ENCODE measurements at places on chromosomes 3 and 15.

- no peak for DNase-seq
Measured at GRCh38 chr15:82730022-82730530, 20.4 kb upstream of the AP3B2 start.

- no peak for DNase-seq
Measured at GRCh38 chr3:141981084-141981483, 104.6 kb downstream of the ATP1B3 start.

DNA sequence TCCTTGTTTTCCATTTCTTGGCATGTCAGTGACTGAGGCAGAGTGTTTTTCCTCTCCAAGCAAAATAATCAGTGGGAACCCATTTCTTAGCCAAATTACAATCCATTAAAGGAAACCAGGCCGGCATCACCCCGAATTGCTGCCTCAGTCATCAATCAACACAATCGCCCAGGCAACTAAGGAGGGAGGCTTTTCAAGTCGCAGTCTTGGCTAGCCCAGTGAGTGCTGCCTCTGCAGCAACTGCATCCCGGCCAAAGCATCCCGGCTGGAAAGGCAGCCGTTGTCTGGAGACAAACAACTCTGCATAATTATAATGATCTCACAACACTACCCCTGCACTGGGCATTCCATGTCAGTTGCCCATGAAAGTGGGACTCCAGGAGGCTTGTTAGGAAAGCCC is 213.5 kb upstream of the PRICKLE2 start:
- DNase-seq = no peak

GRCh38 chr15:23422946-23423708 is 23.9 kb downstream of the GOLGA6L2 start:
- DNase-seq = no peak

DNA sequence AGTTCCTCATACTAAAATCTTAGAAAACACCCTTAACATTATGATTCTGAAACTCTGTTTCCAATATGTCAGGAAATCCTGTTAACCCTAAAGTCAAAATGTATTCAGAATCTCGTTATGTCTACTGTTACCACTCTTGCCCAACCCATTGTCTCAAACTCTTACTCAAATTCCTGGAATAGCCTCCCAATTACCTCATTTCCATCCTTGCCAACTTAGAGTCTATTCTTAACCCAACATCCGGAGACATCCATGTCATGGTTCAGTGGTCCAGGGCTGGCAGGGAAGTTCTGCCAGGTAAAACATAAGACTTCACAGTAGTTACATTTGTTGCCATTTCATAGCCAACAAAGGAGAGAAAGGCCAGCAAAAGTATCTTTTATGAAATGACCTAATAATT is 593.9 kb downstream of the PYDC2 start:
- no peak for DNase-seq

DNA sequence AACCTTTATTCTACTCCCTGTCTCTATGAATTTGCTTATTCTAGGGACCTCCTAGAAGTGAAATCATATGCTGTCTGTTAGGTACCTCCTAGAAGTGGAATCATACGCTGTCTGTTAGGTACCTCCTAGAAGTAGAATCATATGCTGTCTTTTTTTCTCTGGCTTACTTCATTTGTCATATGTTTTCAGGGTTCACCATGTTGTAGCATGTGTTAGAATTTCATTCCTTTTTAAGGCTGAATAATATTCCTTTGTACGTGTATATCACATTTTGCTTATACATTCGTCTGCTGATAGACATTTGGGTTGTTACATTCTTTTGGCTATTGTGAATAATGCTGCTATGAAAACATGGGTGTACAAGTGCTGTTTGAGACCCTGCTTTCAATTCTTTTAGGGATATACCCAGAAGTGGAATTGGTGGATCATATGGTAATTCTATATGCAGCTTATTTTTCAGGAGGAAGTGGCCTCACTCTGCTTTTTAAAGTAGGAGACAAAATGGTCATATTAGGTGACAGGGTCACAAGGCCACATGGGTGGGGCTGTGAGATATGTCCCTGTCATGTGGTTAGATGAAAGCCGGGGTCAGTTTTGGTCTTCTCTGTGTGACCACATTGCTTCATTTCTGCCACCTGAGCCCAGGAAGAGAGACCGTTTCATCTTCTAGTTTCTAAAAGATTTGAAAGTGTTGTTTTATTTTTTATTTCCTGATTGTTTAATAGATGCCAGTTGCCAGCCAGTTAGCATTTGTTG is 76.7 kb downstream of the FLNB start:
- no peak for DNase-seq

DNA sequence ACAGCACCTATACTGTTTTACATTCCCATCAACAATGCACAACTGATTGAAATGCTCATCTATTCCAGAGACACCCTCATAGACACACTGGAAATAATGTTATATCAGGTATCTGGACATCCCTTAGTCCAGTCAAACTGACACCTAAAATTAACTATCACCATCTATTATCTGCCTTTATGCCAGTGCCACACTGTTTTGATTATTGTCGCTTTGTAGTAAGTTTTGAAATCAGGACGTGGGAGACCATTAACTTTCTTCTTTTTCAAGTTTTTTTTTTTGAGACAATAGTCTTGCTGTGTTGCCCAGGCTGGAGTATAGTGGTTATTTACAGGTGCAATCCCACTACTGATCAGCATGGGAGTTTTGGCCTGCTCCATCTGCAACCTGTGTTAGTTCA is 9.4 kb upstream of the KLHL40 start:
- DNase-seq = no peak

GRCh38 chr15:25852027-25852426 is 11.1 kb downstream of the ATP10A start:
- DNase-seq = no peak

DNA sequence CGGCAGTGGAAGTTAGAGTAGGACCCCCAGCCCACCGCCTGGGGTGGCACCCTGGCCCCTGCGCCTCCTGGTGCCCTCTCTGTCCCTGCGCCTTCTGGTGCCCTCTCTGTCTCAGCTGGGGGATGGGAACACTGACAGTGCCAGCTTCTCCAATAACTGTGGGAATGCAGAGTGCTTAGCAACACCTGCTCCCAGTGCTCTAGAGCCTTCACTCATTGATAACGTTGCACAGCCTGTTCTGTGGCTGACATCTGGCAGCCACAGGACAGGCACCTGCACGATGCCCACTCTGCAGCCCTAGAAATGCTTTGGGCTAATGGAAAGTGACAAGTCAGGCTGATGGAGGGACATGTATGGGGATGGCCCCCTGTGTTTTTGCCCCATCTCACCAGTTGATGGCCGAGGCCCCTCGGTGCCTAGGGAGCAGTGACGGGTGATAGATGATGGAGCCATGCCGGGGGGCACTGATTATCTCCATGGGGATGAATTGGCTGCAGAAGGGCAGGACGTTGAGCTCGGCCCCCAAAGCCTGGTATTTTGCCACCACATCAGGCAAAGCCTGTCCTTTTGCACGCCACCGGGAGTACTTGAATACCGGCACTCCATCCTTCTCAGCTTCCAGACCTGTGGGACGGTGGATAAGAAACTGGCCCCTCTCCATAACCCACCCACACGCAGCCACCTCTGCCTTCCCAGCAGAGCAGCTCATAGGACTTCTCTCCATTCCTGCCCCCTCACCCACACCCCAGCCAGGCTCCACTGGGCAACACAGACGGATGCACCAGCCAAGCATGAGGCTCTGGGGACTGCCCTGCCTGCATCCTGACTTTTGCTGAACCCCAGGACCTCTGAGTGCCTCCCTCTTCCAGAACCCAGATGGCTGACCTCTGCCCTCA is 22.1 kb downstream of the ALDH1L1 start:
- no peak for DNase-seq

DNA sequence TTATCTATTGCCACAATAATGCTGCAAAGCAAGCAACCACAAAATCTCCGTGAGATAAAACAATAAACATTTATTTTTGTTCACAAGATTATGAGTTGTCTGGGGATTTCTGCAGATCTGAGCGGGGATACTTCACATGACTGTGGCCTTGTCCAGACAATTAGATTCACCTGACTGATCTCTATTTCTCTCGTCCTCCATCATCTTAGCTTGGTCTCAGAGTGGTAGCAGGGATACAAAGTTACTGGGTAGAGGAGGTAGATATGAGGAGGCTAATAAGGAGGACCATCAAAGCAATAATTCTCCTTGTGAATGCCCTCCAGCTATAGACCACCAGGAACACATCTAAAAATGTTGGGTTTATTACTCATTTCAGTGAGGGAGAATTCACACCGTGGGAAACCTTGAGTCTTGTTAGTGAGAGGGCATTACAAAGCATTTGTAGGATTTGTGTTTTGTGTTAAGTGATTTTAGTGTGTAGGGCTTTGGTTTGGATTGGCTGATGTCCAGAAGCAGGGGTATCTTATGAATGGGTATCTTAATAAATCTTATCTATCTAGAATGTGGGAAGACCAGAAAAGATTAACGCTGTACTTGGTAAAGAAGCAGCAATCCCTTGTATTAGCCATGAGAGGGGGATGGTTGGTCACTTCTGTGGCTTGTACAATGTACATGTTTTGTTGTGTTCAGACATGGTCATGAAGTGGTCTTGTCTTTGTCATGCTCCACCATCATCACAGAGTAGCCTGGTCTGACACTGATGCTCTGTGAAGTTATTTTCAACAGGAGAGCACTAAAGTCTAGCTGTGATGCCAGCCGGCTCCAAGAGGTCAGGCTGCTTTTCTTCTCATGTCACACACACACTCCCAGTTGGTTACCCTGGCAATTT is 287.6 kb upstream of the STT3B start:
- DNase-seq = no peak

DNA sequence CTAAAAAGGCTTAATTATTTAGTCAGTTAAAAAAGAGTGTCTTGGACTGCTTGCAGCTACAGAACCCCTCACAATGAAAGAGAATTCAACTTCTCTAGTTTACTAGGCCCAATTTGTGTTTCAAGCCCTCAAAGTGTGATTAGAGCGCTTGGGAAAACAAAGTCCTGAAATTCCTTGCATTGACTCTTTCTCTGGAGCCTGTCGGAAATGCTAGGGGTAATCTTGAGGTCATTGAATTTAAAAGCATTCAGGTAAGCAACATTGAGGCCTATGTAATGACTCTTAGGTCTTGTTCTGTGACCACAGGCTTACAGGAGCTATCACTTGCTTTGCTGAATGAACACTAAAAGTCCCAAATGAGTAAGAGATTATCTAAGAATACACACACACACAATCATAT is 186.0 kb downstream of the NLGN1 start:
- DNase-seq = no peak

DNA sequence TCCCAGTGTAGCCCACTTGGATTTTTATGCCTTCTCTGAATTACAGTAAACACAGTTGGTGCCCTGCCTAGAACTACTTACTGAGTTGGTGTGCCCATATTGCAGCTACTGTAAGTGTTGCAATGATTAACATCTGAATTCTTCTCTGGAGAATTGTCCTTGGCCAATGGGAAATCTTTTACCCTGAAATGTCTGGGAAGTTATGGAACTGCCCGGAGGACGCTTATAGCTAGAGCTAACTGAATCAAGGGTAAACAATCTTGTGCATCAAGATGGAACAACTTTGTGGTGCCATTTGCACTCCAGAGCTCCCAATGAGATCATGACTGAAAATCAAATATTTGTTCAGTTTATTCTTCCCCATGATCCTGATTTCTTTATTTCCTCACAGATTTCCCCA is 246.7 kb upstream of the CBLB start:
- no peak for DNase-seq

DNA sequence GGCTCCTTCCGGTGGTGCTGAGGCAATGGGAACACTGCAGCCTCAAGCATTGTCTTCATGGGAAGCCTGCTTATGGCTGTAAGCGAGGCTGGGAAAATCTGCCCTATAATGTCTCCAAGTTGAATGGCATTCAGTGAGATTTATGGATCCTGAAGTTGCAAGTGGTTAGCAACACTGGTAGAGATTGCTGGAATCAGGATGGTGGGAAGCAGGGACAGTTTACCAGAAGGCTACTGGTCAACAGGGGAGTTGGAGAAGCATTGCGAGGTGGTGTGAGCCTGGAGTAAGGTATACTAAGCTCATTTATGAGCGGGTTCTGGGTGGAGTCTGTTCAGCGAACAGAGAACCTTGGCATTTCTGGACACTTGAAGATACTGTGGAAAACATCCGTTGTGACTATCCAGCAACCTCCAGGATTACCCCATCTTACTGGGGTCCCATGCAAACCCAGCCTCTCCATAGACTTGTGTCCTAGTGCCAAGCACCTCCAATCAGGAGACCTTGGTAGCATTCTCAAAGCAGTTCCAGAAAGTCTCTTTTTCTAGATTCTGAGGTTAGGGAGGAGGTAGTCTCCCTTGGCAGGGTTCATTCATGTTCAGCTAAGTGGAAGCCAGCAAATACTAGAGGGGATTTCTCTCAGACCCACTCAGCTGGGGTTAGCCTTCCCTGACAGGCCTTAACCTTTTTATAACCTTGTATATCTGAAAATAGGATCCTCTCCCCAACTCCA is 7.3 kb downstream of the RPSA start:
- no peak for DNase-seq

DNA sequence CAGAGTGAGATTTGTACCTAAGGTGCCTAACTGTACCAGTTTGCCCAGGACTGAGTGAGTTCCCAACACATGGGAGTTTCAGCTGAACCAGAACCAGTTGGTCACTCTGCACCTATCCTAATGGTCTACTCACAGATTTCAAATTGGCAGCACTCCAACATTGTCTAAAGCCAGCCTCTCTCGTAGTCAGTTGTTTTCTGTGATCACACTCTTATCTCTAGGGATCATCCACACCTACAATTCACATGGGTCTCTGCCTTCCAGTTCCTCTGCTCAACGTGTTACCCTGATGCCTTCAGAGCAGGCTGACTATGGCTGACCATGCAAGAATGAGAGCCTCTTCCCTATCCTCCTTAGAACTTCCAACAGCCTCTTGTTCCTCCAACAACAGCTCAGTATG is 624.8 kb downstream of the NTRK3 start:
- no peak for DNase-seq

GRCh38 chr3:115838786-115839185 is 215.5 kb downstream of the GAP43 start:
- no peak for DNase-seq

GRCh38 chr3:58217209-58217811 is 6.5 kb upstream of the DNASE1L3 start:
- DNase-seq = no peak

- DNase-seq = no peak
Measured at GRCh38 chr3:188345223-188345622, 191.3 kb downstream of the LPP start.

DNA sequence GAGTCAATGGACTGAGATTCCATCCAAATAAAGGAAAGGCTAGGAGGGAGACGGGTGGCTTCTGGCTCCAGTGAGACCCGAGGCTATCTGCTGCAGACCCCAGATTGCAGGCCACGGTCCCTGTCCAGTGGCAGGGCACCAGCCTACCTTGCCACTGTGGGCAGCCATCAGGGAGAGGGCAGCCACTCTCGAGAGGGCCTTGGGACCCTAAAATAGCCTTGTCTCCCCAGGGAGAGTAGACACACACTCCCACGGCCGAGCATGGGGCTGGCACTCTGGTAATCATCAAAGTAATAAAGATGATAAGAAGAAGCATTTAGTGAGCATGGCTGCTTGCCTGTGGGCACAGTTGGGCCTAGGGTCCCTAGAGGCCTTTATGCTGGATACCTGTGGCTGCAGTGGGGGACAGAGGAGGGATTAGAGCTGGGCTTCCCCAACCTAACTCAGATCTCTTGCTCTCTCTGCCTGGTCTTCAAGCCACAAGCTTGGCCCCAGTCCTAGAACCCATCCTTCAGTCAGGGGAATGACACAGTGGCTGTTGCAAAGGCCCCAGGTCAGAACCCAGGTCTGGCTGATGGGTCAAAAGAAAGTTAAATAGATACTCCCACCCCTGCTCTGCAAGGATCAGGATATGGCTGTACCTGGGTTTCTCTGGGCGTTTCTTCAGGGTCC is 9.2 kb upstream of the VIPR1 start:
- DNase-seq = no peak

GRCh38 chr15:87489456-87489855 is 767.1 kb downstream of the NTRK3 start:
- no peak for DNase-seq

- DNase-seq = no peak
Measured at GRCh38 chr15:77410701-77411618, 8.9 kb downstream of the PEAK1 start.
